ENCODE measurements at places on chromosomes 2 and 18.

GRCh38 chr2:23457990-23458682 is 73.2 kb downstream of the KLHL29 start:
- ATAC-seq = no peak

DNA sequence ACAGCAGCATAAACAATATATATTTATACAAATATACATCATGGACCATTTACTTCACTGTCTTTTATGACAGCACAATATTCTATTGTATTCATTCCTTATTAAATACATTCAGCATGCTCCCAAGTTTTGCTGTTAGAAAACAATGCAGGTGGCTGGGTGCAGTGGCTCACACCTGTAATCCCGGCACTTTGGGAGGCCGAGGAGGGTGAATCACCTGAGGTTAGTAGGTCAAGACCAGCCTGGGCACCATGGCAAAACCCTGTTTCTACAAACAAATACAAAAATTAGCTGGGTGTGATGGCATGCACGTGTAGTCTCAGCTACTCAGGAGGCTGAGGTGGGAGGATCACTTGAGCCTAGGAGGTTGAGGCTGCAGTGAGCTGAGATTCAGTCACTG is 39.0 kb downstream of the NPC1 start:
- ATAC-seq = no peak

GRCh38 chr2:241495172-241496002 is 13.0 kb downstream of the STK25 start:
- ATAC-seq = no peak

- no peak for ATAC-seq
These were observed 98.3 kb downstream of the KLHL14 start for GRCh38 chr18:32674491-32674890.

DNA sequence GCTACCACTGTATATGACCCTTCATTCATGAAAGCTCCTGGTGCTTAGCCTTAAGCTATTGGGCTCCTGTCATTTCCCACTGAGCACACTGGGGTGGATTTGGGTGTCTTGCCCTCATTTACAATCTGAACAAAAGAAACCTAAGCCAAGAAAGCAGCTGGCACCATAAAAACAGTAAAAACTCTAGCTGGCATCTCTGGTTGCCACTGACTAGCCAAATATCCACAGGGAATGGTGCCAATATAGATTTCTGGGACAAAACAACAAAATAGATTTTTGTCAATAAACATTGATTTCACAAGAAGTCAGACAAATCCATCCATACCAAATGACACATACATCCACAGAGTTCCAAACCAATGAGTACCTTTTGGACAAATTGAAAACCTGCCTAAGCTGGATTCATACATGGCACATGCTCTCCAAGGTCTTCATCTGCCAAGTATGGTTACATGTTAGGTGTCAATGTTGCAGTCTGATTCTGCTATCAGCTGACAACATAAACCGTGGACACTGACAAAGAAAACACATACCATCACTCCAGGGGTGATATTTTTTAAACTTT is 1081.5 kb upstream of the ZEB2 start:
- ATAC-seq = no peak

- no peak for ATAC-seq
These were observed 10.2 kb upstream of the SCN3A start for GRCh38 chr2:165214093-165214492.

DNA sequence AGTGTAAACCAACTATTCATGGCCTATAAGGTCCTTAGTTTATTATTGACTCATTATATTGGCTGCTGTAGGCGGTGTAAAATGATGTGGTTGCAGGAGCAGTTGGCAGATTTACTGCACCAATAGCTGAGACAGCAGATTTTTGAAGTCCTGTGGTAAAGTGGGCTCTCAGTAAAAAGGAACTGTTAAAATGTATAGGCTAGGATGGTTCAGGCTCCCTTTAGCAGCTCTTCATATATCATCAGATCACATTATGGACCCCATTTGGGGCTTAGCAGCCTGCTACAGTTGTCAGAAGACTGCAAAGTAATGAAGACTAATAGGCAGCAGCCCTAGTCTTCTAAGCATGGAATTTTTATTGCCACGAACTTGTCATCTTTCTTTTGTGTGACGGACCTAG is 27.8 kb downstream of the MTX2 start:
- ATAC-seq = no peak

- no peak for ATAC-seq
These were observed 45.3 kb downstream of the ADAM23 start for GRCh38 chr2:206488623-206489022.

Data from stimulated activated memory B cell treated with anti-CD40 and anti-IgM and Interleukin-4, amounts not matched to agents 10 μg/mL and 1 μg/mL and 100 μg/mL, for 72 hours (primary cell).